ENCODE measurements at places on chromosomes 1 and 21.

- DNase-seq, result peak; percentile 59
These were observed 89.6 kb upstream of the LPGAT1 start for GRCh38 chr1:211920141-211920572.

GRCh38 chr1:94418664-94419655 is 771 bp downstream of the ABCD3 start:
- DNase-seq, result peak; percentile 42

DNA sequence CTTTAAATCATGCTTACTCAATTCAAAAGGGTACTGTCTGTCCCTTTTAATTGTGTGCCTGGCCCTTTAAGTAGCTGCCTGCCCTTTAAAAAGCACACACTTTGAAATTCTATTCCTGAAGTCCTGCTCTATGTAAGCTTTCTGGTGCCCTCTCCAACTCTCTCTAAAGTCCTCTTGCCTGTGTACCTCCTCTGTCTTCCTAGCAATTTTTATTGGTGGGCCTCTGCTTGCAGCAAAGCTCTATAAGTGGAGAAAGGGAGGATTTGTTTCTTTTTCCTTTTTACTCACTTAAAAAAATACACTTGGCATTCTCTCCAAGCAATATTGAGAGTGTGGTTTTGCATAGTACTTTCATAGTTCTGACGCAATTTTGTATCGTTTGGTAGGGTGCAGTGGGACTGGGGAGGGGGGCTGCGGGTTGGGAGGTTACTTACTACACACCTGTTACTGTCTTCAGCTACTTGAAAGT is 135.4 kb downstream of the LMO4 start:
- no peak for DNase-seq

GRCh38 chr1:154467434-154468102 is 34.5 kb upstream of the TDRD10 start:
- no peak for DNase-seq

DNA sequence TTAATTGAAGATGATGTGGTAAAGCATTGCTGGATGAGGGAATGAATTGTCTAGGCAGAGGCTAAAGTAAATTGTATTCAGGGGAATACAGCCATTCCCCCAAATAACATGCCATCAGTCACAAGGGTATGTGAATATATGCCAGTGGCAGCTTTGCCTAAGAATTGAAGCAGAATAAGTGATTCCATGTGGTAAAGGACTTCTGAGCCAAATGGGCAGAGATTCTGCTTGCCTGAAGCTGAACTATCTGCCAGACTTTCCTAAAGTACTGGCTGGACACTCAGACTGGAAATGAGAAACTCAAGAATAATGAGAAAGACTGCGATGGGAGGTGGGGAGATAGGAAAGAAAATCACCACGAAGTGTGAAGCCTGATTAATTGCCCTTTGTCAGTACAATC is 2.4 kb downstream of the LIX1L start:
- peak; percentile 10 for DNase-seq
